ENCODE measurements at places on chromosomes 11 and 22.

DNA sequence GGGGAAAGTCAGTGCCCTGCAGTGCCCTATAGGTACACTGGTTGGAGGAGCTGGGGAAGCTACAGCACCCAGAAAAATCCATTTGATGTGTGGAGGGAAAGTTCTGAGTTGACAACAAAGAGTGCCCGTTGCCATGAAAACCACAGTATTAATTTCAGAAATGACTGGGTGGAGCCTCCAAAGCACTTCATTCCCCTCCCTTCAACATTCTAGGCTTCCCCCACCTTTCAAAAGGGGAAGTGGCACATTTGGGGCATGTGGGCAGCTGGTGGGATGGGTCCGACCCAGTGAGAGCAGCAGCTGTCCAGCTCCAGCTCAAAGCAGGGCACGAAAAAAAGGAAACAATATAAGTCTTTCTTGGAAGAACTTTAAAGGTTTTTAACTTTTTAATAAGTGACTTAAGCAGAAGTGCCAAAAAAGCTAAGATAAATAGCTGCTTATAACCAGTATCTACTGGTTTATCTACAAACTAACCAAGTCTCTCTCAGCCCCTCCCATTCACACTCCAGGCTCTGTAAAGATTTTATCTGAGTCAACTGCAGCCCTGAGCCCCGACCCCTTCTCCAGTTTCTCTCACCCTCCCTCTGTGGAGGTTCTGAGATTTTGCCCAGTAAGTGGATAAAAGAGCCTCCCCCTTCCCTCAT is 9.0 kb upstream of the AHNAK start:
- peak; percentile 61 for DNase-seq

GRCh38 chr22:31278626-31279326 is 13.5 kb downstream of the PIK3IP1 start:
- DNase-seq = no peak

- no peak for DNase-seq
These were observed 17.4 kb downstream of the LRRC32 start for GRCh38 chr11:76653012-76653673.

DNA sequence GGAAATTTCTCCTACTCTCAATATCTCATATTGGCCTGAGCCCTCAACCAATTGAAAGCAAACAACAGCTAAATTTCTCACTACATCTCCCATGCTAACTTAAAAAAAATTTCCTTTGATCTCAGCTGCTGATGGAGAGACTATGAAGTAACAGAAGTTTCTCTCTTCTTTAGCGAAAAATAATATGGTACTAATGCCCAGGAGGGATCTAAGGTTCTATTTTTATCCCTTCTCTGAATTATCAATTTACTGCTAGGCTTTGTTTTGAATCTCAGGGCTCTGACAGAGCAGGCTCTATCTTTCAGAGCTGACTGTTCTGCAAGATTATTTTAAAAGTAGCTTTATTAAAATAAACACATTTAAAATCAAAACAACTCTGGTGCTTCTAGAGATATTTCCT is 558.6 kb downstream of the KCNA4 start:
- DNase-seq = no peak

DNA sequence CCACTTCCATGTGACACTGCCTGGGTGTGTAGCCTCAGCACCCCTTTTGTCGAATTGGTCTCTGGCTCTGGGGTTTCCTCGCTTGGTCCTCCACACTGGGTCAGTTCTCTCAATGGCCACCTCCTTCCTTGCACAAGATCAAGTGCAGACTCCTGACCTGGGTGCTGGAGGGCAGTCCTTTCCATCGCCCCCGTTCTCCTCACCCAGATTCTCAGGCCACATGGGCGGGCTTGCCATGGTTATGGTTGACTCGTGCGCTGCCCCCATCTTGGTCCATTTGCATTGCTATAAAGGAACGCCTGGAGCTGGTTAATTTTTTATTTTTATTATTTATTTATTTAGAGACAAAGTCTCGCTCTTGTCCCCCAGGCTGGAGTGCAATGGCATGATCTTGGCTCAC is 5.5 kb upstream of the PARVB start:
- DNase-seq = no peak

GRCh38 chr22:18032455-18033101 is 8.2 kb upstream of the MICAL3 start:
- DNase-seq = peak; percentile 46

DNA sequence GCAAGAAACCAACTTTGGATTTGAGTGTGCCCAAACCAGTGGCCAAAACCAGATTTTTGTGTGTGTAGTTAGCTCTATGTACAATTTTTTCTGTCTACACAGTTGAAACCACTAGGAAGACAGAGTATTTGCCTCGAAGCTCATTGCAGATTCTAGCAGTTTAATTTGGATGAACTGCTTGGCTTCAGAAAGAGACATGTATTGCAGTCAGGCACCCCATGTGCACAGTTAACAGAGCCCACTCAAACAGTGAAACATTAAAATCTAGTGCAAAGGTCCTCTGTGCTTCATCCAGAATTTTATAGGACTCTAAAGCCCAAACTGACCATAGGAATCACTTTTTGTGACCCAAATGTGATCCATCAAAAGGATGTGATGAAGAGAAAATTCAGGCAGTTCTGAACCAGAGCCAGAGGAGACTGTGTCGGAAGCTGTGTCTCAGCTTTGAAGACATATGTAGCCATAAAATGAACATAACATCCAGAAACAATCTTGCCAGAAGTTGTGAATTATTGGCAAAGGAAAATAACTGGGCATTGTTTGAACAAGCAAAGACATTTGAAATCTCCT is 82.7 kb downstream of the PANX1 start:
- DNase-seq = no peak

GRCh38 chr11:8068605-8069221 is 12.3 kb upstream of the TUB start:
- no peak for DNase-seq

GRCh38 chr11:95641495-95641894 is 148.1 kb downstream of the FAM76B start:
- DNase-seq = no peak

DNA sequence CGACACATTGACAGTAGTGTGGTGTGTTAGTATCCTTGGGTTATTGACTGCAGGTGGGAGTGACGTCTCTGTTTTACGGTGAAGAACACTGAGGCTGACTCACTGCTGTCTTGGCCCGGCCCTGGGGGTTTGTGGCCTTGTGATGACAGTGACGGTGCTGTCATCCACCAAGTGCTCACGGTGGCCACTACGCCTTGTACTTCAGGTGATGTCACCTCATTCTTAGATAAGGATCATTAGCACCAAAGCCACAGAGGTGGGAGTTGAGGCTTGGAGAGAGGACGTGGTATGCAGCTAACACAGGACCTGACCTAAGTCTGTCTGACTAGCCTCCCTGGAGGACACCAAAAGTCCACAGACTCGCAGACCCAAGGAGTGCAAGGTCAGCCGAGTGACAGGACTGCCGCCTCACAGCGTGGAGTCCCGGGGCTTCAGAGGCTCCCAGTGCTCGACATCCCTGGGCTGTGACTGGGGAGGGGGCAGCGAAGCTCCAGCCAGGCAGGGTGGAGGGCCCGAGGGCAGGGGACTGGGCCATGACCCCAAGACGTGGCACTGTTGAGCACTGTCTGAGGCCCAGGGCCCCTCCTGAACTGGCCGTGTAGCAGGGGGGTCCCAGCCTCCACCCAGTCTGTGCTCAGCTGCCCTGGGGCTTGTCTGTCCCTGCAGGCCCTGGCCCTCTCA is 56.5 kb downstream of the NAT10 start:
- DNase-seq = no peak

- peak; percentile 34 for DNase-seq
These were observed 123.1 kb upstream of the C11orf87 start for GRCh38 chr11:109298865-109299264.

GRCh38 chr22:33347002-33347401 is 288.8 kb upstream of the SYN3 start:
- DNase-seq = no peak

- DNase-seq = no peak
These were observed 40.6 kb upstream of the ARL14EP start for GRCh38 chr11:30282289-30282631.

GRCh38 chr11:132445859-132446291 is 1075.5 kb downstream of the NTM start:
- no peak for DNase-seq

DNA sequence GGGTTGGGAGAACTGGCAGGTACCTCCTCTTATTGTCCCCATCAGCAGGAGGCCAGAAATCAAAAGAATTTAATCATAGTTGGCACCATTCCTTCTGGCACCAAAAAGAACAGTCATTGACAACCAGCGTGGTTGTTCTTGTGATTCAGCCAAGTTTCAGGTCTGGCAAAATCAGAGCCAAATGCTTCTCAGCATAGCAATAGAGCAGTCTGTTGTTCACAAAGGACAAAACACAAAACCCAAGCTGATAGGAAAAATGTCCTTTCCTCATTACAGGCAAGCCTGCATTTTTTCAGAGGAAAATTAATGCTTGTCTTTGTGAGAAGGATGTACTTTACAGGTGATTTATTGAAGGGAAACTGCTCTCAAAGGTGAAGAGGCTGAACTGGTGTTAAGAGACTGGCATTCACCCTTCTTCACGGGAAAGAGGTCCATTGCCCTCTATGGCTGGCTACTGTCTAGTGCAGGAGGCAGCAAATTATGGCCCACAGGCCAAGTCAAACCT is 241.8 kb upstream of the ARHGAP42 start:
- no peak for DNase-seq

DNA sequence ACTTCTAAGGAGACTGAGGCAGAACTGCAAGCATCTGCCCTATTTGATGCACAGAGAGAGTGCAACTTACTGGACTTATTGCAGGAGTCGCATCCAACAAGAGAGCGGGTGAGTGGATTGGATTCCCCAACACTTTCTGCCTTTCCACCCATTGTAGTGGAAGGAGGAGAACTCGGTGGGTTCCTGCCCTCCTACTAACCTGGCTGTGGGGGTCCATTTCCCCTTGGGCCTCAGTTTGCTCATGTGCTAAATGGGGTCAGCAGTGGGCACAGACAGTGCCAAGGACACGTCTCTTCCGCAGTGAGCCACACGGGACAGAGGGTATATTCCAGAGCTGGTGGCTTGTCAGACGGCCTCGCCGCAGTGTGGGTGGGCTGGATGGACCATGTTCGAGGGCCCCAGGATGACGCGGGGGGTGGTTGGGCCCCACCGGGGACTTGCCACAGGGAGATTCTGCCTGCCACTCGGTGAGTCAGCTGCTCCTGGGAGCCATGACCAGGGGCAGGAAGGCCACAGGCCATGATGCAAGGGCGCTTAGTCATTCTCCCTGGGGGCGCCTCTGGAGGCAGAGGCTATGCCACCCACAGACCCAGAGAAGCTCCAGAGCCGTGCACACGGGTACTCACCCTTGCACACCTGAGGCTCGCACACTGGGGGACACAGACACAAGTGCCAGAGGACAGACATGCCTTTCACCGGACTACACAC is 8.2 kb downstream of the ALX4 start:
- DNase-seq = no peak

GRCh38 chr11:72947229-72947628 is 133.0 kb downstream of the ATG16L2 start:
- DNase-seq = no peak

GRCh38 chr11:102934735-102935134 is 20.8 kb downstream of the MMP13 start:
- no peak for DNase-seq

DNA sequence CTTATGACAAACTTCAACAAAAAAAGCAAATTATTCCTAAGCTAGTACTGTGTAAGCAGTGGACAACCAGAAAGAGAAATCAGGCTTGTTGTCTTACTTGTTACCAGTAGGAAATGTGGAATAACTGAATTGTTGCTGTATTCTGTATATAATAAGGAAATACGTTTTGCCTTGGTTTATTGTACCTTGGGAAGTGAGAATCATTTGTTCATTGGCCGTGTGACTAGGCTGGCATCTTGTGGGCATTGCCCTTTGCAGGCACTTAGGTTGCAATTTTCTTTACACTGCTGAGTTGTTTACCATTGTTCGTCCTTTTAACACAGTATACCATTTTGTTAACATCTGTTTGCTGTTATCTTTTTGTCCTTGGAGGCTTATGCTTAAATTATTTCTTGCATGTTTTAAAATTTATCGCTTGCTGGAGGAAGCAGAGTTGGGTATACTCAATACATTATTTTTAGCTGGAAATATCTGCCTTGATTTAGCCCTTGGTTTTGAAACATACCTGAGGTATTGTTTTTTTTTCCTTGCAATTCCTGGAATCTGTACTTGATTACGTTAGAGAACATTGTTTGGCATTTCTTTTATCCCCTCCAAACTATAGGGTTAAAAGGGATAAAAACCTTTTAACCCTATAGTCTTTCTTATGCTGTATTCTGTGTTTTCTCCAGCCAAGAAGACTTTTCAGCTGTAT is 109.3 kb downstream of the DDX10 start:
- no peak for DNase-seq

- no peak for DNase-seq
These were observed 997 bp upstream of the CDHR5 start for GRCh38 chr11:625636-626268.

DNA sequence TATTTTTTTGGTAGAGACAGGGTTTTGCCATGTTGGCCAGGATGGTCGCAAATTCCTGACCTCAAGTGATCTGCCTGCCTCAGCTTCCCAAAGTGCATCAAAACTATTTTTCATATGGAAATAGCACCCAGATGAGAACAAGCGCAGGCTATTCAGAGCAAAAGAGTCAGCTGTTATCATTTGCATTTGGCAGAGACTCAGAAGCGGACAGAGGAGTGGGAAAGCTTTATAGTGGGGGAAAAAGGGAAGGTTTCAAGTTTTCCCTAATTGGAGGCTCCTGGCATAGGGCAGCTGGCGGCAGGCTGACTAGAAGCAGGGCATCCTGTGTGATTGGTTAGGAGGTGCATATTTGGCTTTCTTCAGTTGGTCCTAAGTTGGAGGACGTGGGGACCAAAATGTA is 20.2 kb downstream of the ATG13 start:
- DNase-seq = no peak

- DNase-seq = no peak
These were observed 2.0 kb downstream of the HBG1 start for GRCh38 chr11:5247472-5248192.

GRCh38 chr22:49594078-49594477 is 233.6 kb downstream of the BRD1 start:
- no peak for DNase-seq

GRCh38 chr11:28976801-28977145 is 868.6 kb downstream of the METTL15 start:
- no peak for DNase-seq

GRCh38 chr11:75655605-75656004 is 13.2 kb downstream of the MAP6 start:
- no peak for DNase-seq

DNA sequence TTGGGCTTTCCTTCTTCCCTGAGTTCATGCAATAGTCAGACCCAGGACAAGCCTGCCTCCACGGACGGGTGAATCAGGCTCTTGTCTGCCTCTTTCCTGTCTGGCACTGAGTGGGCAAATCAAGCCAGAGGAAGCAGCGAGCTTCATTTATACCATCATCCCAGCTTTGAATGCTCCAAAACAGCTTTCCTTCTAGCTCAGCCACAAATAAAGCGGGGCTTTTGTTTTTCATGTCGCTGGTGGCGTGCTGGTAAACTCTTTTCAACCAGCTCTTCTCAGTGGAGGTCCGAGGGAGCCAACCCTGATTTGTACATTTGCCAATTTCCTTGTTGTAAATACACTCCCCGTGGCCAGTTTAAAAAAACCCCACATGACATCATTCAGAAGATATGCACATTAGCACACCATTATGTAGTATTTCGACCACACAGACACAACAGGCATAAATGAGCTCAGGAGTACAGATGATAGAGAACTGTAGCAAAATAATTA is 8.6 kb downstream of the C11orf91 start:
- peak; percentile 24 for DNase-seq
